ENCODE measurements at places on chromosomes 1 and 21.
A peak's percentile ranks its signal among the peaks of the same experiment; 100 is the strongest.

- no peak for DNase-seq
These were observed 14.6 kb upstream of the PROX1 start for GRCh38 chr1:213973129-213973528.

GRCh38 chr1:24364975-24365678, 46.0 kb downstream of the GRHL3 start:
- DNase-seq, result no peak

- no peak for DNase-seq
These were observed 2.0 kb upstream of the ZBTB40 start for GRCh38 chr1:22449636-22450035.

GRCh38 chr1:116260115-116260514, 112.9 kb upstream of the ATP1A1 start:
- DNase-seq, result no peak

DNA sequence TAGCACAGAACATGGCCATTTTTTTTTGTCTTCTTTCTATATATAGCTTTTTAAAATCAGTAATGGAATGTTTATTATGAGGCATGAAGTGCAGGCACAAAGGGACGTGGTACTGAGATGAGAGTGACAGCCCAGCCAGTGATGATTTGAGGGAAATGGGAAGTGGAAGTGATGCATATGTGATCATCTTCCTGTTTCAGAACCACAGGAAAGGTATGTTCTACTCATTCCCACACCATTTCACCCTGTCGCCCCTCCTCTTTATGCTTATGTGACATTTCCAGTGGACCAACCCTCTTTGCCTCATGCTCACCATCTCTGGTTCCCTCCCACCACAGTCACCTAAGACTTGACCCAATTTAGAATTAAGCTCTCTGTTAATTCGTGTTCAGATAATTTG, 24.3 kb downstream of the PTGS2 start:
- no peak for DNase-seq

DNA sequence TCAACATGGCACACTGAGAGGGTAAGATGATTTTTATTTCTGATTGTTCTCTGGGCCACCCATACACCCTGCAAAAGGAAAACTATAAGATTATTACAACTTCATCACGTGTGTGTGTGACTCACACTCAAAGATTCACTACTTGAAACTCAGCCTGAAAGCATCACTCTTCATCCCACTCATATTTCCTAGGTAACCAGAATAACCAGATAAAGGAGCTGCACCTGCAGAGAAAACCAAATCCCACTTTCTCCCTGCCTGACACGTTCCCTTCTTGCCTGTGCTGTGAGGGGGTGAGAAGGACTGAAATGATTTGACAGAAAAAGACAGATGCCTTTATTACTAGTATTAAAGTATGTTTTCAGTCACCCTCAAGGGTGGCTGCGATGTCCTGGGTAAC, 131.6 kb downstream of the TGFBR3 start:
- DNase-seq, result no peak

DNA sequence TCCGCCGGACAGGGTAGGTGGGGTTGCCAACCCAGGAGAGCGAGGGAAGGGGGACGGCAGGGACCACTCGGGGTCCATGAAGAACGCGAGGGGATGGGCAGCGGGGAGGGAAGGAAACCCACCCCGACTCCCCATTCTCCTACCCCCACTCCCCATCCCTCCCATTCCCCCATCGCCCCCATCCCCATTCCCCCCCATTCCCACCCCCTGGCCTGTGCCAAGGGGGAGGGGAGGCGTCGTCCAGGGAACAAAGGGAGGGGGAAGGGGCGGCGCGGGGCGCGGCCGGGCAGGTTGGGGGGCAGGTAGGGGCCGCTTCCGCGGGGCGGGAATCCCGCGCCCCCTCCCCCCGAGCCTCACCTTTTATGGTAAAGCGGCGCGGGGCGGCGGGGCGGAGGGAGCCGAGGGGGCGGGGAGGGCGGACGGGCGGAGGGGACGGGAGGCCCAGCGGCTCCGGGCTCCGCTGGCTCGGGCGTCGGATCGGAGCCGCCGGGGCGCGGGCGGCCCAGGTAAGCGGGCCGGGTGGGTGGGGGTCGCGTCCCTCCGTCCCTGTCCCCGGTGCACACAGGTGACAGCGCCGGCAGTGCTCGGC, at the start of gene FBLIM1:
Gene FBLIM1 (plus strand): TSS at position 453 of the 589 bp plus-strand sequence. CDS start 6,189 bp downstream, outside the sequence.
- DNase-seq, result peak; percentile 44

DNA sequence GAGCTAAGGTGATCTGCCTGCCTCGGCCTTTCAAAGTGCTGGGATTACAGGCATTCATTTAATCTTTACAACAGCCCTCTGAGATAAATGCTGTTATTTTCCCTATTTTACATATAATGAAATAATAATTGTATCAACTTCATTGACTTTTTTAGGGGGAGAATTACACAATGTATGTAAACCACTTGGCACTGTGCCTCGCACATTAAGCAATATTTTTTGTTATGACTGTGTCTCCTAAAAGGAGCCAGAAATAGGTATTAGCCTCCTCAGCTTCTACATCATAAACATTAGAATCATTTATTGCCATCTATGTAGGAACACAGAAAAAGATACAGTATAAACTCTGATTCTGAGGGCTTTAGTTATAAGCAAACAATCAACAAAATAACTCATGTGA, 1.1 kb upstream of the DNAJC28 start:
- DNase-seq, result no peak

DNA sequence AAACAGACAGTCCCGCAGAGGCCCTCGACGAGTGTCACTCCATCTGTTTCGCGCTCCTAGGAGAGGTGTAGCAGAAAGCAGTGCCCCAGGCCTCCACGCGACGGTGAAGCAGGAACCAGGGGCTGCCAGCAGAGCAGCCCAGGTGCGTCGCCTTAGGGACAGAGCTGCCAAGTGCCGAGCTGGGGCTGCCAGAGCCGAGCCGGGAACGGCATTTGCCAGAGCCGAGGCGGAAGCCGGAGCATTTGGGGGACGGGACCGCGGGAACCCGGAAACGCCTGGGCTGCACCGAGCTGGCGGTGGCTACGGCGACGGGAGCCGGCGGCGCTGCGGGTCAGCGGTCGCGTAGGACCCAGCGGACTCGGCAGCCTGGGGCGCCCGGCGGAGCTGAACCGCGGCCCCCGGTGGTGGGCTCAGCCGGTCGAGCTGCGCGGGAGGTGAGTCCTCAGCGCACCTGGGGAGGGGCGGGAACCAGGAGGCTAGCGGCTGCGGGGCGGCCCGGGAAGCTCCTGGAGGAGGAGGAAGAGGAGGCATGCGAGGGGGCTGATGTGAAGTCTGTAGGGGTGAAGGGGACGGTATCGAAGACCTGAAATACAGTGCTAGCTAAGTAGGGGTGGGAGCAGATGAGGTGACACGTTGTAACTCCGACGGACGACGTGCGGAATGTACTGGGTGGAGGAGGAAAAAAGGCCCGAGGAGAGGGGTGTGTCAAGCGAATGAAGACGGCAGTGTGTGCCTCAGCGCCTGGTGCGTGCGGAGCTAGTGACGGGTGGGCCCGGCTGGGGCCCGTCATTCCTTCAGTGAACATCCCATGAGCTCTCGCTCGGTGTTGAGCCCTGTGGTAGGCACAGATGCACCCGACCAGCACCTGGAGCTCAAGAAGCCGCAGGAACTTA, at the start of gene SLC35A3:
Gene SLC35A3 (plus strand): TSS at position 268 of the 893 bp plus-strand sequence. CDS start 23,559 bp downstream, outside the sequence.
- peak; percentile 69 for DNase-seq

DNA sequence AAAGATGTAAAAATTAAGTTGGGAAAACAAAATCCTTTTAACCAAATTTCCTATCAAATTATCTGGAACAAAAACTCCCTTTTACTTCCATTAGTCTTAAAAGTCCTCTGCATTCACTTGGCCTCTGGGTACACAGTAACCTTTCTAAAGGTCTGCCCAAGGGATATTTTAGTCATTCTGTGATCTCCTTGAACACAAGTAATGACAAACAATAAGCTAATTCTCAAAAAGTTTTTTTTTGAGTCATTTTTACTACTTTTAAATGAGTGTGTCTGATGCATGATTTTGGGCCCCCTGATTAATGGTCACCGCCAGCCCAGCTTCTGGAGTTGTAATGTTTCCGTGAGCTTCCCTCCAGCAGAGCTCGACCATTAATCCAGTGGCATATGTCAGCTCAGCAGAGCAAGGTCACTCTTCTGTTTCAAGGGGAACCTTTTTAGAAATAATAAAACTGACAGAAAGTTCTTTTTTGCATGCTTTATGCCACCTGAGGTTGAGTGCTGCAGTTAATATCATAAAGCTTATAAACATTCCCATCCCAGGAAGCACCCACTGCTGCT, 14.3 kb downstream of the SAMSN1 start:
- DNase-seq, result peak; percentile 59

DNA sequence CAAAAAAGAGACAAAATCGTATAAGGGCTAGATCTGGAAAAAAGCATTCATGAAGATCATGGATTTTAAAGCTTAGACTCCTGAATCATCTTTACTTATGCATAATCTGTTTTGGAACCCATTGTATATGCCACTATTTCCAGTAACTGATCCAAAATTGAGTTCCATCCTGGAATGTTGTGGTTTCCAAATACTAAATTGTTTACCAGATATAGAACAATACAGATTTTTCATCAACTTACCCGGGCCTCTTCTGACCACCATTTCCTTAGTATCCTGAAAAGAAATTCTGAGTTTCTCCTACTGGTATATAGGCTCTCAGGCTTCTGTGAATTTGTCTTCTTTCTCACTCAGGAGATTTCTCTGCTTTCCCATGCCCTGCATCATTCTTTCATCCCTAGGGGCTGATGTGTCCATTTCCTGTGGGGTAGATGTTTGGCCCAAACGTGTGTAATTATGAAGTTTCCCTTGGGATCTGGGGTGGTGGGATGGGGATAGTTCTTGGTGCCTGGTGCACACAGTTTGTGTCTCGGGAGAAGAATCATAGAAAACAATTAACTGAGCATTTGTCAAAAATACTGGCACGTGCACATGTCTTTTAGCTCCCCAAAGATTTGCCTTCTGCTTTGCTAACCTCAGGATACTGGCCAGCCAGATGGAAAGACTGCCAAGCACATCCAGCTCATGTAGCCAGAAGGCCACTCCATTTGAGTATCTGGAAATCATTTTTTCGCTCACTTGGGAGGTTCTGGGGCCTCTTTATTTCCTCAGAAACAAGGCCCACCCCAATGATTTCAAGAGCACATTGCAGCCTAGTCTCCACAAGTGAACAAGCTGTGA, 127.8 kb downstream of the NTMT2 start:
- no peak for DNase-seq

- no peak for DNase-seq
These were observed 10.9 kb upstream of the CAP1 start for GRCh38 chr1:40029608-40030007.

- DNase-seq, result no peak
These were observed 10.4 kb upstream of the KCNA2 start for GRCh38 chr1:110616587-110616986.
